ENCODE measurements at places on chromosomes 6 and 20. TPM values are rescaled to one million over a fixed set of nuclear protein-coding genes. Genes with fewer than 3 reads are reported as not detected.

The TBX18 gene
- total RNA-seq: 4.1 TPM

The FKBP1A gene
- total RNA-seq: 116 TPM

The RIPPLY2 gene
- total RNA-seq: not detected

The TINAG gene
- total RNA-seq: not detected

The ADGRF4 gene
- 21.5 TPM for total RNA-seq

The VGLL2 gene
- not detected for total RNA-seq

The ULBP2 gene
- total RNA-seq: 8.2 TPM

The SPATA2 gene
- total RNA-seq: 1.7 TPM

The HIVEP2 gene
- 37.2 TPM for total RNA-seq
